ENCODE measurements at places on chromosomes 6 and 20. TPM values are rescaled to one million over a fixed set of nuclear protein-coding genes. Genes with fewer than 3 reads are reported as not detected.

DNA sequence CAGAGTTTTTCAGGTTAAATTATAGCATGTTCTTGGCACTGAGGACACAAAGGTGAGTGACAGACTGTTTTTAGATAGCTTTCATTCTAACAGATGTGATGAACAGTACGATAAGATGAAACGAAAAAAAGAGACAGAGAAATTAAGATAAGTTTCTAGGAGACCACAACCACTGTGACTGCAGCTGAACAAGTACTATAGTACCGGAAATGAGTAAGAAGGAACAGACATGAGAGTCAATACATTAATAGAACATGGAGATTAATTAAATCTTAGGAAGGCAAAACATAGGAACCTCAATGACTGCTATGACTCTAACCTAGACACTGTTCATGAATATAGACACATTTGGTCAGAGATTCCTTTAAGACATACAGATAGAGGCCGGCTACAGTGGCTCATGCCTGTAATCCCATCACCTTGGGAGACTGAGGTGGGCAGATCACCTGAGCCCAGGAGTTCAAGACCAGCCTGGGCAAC lies 40.2 kb downstream of the HBS1L start:
- H3K36me3 ChIP-seq: no peaks in the 10 kb centered on the region
- H3K4me1 ChIP-seq: peaks cover 4% of the 10 kb centered on the region
- H3K27ac ChIP-seq: no peak overlapping the region
- H3K27me3 ChIP-seq: no peaks in the 10 kb centered on the region

PPP1R16B gene
- total RNA-seq: under 0.01 TPM

CRYBG1 gene
- 2.1 TPM for total RNA-seq

DNA sequence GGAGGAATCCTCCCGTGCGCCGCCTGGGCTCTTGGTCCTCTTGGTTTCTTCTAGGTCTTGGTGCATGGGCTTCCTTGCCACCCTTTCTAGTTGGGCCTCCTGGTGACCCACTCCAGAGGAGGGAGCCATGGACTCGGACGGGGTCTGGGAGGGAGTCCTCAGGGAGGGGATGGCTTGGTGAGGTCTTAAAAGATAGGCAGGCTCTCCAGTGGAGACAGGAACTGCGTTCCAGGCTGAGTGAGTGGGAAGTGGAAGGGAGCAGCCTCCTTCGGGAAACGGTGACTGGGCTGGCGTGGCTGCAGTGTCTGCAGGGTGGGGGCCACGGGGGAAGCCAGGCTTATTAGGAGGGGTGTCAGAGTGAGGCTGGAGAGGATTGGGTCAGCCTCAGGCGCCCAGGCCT lies 152.8 kb downstream of the GRM4 start:
- no peaks in the 10 kb centered on the region for H3K36me3 ChIP-seq
- H3K4me3 ChIP-seq: no peak overlapping the region
- peaks cover 9% of the 10 kb centered on the region for H3K27me3 ChIP-seq
- DNase-seq: no peak

NFYA gene
- total RNA-seq: 10.0 TPM

MYBL2 gene
- 0.26 TPM for total RNA-seq

CEP250 gene
- total RNA-seq: 24.7 TPM

DNA sequence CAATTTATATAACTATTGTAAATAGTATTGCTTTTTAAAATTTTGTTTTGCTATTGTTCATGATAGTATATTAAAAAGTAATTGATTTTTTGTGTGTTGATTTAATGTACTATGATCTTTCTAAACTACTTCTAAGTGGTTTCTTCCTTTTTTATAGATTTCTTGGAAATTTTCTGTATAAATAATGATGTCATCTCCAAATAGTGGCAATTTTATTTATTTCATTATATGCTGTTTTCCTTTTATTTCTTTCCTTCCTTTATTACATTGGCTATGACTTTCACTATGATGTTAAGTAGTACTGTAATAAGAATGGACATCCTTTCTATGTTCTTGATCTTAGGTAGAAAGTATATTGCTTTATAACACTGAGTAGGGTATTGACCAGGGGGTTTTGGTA lies 451.5 kb upstream of the SPTLC3 start:
- no peaks in the 10 kb centered on the region for H3K4me1 ChIP-seq
- no peak for DNase-seq
- H3K27ac ChIP-seq: no peak overlapping the region
- H3K36me3 ChIP-seq: no peaks in the 10 kb centered on the region
- H3K4me3 ChIP-seq: no peak overlapping the region

DNA sequence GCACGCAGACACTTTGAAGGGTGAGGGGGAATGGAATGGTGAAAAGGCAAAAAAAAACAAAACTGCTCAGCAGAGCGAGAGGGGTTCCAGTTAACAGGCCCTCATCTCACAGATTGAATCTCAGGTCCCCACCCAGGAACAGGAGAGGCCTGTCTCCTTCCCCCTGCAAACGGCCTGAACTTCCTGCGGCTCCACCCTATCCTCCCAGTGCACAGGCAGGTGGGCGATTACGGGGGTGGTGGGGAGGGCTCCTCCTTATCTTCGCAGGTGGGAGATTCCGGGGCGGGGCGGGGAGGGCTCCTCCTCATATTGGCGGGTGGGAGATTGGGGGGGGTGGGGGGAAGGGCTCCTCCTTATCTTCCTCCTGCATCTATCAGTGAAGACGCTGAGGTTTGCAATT lies 129.0 kb downstream of the SOX4 start:
- no peak overlapping the region for H3K4me3 ChIP-seq
- H3K27me3 ChIP-seq: no peaks in the 10 kb centered on the region
- no peak overlapping the region for H3K27ac ChIP-seq
- H3K4me1 ChIP-seq: no peaks in the 10 kb centered on the region
- no peaks in the 10 kb centered on the region for H3K36me3 ChIP-seq
- no peak for DNase-seq

GRCh38 chr20:50394569-50394968 lies 115.6 kb upstream of the PTPN1 start:
- H3K4me3 ChIP-seq: no peak overlapping the region
- H3K27ac ChIP-seq: no peak overlapping the region
- no peak for DNase-seq

DNA sequence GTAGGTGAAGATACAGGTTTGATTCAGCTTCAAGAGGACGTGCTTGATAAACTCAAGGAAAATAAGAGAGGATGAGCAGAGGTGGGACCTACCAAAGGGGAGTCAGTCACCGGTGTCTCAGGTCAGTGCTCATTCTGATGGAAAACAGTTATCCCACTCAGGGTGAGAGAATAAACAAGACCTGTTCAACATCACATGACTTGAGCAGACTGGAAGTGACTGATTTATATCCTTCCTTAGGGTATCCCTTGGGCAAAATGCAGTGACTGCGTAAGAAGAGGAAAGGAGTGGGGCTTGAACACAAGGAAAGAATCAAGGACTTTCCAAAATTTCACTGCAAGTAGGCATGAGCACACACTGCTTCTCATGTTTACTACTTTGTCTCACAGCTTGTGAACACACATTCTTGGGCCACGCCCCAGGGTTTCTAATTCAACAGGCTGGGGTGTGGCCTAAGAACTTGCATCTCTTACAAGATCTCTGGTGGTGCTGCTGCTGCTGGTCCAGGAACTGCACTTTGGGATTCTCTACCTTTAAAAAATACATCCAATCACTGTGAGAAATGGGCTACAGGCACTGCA lies 11.6 kb downstream of the CST3 start:
- no peak for DNase-seq
- no peaks in the 10 kb centered on the region for H3K36me3 ChIP-seq
- H3K27ac ChIP-seq: no peak overlapping the region
- H3K4me1 ChIP-seq: peaks cover 5% of the 10 kb centered on the region

GRCh38 chr6:82553863-82554531 lies 190.4 kb downstream of the TPBG start:
- no peaks in the 10 kb centered on the region for H3K36me3 ChIP-seq
- no peaks in the 10 kb centered on the region for H3K4me1 ChIP-seq
- DNase-seq: no peak
- H3K4me3 ChIP-seq: no peak overlapping the region
- H3K27me3 ChIP-seq: no peaks in the 10 kb centered on the region
- H3K27ac ChIP-seq: no peak overlapping the region

DNA sequence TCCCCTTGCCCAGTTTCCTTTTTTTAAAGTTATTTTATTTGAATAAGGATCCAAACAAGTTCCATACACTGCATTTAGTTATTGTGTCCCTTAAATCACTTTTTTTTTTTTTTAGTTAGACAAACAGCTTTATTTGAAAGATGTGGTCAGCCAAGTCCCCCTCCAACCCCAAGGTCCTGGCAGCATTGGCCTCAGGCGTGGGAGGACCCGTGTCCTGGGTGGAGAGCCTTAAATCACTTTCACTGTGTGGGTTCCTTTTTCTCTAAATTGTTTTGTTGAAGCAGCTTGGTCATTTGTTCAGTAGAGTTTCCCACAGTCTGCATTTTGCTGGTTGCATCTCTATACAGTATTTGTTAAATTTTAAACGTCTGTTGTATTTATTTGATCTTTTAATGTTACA lies 5.2 kb upstream of the TBCC start:
- no peaks in the 10 kb centered on the region for H3K36me3 ChIP-seq
- DNase-seq: no peak
- no peaks in the 10 kb centered on the region for H3K27me3 ChIP-seq
- no peak overlapping the region for H3K27ac ChIP-seq
- no peaks in the 10 kb centered on the region for H3K4me1 ChIP-seq

DNA sequence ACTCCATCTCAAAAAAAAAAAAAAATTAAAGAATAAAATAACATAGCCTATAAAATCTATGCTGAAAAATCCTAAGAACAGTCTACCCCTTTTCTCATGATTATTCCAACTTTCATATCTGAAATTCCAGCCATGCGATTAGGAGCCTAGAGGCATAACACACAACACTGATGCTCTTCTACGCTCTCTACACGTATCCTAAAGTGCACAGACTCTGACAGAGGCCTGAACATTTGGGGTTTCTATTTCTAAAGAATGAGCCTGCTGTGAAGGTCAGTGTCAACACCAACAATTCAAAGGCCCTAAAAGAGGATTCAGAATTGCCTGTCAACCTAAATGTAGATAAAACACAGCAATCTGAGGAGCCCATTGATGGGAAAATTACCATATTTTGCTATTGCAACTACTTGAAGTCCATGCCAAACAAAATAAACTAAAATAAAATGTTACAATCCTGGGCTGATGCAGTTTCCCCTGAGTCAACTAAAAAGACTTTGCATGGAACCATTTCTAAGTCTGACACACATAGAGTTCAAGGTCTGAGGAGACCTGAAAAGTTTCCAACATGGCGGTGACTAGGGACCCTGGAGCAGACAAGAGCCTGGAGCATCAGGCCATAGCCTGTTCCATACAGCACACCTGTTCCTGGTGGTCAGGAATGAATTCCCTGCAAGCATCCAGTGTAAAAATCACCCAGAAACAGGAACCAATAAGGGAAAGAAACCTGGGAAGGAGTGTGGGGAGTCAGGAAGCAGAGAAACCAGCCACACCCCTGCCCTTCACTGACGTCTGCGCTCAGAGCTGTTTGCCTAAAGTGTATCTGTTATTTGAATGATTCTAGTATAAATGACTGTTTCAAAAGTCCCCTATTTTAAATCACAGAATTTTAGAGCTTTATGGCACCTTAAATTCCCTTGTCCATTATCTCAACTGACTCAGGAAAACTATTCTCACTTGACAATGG lies 11.8 kb downstream of the NINL start:
- no peaks in the 10 kb centered on the region for H3K36me3 ChIP-seq
- peak; percentile 80 for DNase-seq
- H3K27ac ChIP-seq: peak overlapping the region; percentile 9
- H3K4me3 ChIP-seq: no peak overlapping the region
- no peaks in the 10 kb centered on the region for H3K27me3 ChIP-seq

GRCh38 chr6:29907637-29908340 lies 34.5 kb upstream of the HLA-A start:
- no peaks in the 10 kb centered on the region for H3K27me3 ChIP-seq
- no peak for DNase-seq
- no peaks in the 10 kb centered on the region for H3K4me1 ChIP-seq

BTNL2 gene
- not detected for total RNA-seq

GRCh38 chr20:47343007-47343472 lies 13.5 kb downstream of the ZMYND8 start:
- no peak overlapping the region for H3K4me3 ChIP-seq
- no peak overlapping the region for H3K27ac ChIP-seq
- H3K27me3 ChIP-seq: no peaks in the 10 kb centered on the region
- DNase-seq: no peak
- peaks cover 3% of the 10 kb centered on the region for H3K36me3 ChIP-seq

DNA sequence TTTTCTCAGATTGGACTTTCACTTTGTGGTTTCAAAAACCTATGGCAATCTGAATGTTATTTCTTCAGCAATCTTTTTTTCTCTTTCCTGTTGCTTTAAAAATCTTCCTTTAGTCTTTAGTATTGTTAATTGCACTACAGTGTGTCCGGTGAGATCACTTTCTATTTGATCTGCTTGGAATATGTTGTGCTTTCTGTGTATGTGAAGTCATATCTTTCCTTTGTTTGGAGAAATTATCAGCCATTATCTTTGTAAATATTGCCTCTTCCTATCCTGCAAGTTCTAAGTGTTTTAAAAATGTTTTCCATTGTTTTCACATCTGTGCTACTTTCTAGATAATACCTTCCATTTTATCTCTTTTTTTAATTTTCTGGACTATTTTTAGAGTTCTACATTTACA lies 171.4 kb upstream of the PRSS16 start:
- H3K27me3 ChIP-seq: no peaks in the 10 kb centered on the region
- H3K4me3 ChIP-seq: no peak overlapping the region
- no peak for DNase-seq
- no peak overlapping the region for H3K27ac ChIP-seq
- H3K4me1 ChIP-seq: no peaks in the 10 kb centered on the region

DNA sequence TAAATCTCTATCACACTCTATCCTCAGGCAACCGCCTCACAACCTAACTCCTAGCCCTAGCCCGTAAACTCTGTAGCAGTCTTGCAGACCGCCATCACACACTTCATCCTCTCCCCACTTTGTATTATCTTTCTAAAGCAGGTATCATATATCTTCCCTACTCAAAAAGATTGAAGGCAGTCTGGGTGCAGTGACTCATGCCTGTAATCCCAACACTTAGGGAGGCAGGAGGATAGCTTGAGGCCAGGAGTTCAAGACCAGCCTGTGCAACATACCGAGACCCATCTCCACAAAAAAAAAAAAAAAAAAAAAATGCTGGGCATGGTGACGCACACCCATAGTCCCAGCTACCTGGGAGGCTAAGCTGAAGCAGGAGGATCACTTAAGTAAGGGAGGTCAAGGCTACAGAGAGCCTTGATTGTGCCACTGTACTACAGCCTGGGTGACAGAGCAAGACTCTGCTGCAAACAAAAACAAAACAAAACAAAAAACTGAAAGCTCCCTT lies 22.9 kb downstream of the RANBP9 start:
- no peak overlapping the region for H3K27ac ChIP-seq
- H3K4me3 ChIP-seq: no peak overlapping the region
- H3K4me1 ChIP-seq: no peaks in the 10 kb centered on the region
- H3K27me3 ChIP-seq: no peaks in the 10 kb centered on the region

Measured in fibroblast of lung (primary cell).